ENCODE measurements at places on chromosomes 6 and 20.
A peak's percentile ranks its signal among the peaks of the same experiment; 100 is the strongest.

GRCh38 chr6:82691997-82692396, 328.4 kb downstream of the TPBG start:
- no peak for DNase-seq

DNA sequence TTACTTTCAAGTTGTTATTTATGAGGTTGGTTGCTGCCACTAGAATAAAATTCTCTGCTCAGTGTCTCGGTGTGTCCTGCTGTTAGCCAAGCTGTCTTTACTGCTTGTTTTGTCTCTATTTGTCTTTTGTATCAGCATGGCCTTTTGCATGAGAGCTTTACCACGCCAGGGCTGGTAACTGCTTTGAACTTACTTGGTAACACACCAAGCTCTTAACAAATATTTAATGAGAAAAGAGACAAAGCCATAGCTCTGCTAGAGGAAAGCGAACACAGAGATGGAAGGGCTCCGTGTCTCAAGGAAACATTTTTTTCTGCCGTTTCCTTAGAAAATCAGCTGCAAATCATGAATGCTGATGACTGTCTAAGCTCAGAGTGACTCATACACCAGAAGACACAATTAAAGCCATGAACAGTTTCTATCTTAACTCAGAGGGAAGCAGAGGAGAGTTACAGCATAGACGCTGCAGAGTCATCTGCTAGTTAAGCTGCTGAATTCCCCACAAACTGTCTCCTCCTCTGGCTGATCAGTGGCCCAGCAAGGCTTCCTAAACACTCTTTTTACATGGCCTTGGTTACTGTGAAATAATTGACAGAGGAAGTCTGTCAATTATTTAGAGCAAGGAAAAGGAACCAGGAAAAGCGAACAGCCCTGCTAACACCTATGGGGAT, 44.8 kb downstream of the AGPAT4 start:
- no peak for DNase-seq

GRCh38 chr6:125918681-125919566, 37.6 kb upstream of the HINT3 start:
- DNase-seq = peak; percentile 20

GRCh38 chr6:126086560-126086959, 100.2 kb downstream of the TRMT11 start:
- no peak for DNase-seq

DNA sequence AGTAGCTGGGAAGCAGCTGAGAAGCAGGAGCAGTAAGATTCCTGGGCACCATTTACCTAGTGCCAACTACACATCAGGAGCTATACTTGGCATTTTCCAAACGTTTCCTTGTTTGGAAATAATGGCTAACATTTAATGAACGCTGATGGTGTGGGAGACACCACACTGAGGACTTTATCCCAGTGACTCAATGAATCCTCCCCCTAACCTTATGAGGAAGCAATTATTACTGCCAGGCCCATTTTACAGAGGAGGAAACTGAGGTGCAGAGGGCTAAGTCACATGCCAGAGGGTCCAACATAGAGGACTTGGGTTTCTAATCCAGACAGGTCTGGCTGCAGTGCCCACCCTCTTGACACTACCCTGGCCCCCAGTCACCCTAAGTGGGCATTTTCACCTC, 6.1 kb downstream of the PTGIS start:
- no peak for DNase-seq

GRCh38 chr6:160531826-160532225, 132.2 kb downstream of the LPA start:
- no peak for DNase-seq

DNA sequence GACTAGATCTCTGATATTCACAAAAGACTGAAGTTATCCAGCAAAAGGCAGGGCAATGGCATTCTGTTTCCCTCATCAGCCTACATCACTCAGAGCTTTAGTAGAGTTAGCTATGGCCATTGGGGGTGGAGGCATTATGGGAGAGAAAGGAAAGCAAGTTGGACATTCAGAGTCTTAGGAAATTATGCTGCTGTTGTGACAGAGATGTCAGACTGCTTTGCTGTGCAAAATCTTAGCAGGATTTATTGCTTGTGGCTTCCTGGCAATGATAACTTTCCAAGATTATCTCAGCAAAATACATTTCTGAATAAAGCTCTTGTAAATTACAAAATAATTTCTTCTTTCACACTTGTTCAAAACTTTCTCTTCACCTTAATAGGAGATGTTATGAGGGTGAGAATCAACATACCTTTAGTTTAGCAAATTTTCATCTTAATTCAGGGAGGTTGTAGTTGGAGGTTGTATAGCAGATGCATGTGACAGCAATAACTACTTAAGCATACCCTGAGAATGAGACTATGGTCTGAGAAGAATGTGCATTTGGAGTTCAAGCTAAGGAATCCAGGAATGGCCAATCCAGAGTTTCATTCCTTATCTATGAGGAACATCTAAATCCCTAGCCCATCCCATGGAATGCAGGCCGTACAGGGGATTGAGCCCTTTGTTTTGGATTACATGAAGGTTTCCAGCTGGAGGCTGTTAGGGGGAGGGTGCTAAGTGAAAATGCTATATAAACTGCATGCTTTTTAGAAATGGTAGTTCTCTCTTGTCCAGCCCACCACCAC, 179.8 kb downstream of the HAO1 start:
- DNase-seq = no peak

DNA sequence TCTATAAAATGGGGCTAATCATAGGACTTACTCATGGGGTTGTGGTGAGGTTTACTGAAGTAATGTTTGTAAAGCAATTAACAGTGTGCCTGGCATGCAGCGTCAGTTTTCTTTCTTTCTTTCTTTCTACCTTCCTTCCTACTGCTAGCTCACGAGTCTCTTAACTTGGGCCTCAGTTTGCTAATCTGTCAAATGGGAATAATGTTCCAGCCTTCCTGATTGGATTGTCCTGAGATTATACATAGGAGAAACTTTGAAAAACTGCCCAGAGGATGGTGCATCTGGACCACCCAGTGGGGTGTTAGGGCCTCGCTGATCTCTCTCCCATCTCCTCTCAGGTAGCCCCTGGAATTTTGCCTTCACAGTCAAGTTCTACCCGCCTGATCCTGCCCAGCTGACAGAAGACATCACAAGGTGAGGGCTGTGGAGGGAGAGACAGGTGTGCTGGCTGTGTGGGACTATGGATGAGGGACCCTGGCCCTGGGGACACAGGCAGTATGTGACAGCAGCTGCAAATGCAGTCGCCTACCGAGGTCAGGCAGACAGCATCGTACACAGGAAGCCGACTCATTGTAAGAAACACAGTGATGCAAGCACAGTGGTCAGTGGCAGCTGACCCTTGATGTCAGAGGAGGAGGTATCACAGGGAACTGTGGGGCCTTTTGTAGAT, 27.5 kb downstream of the EPB41L1 start:
- DNase-seq = no peak

DNA sequence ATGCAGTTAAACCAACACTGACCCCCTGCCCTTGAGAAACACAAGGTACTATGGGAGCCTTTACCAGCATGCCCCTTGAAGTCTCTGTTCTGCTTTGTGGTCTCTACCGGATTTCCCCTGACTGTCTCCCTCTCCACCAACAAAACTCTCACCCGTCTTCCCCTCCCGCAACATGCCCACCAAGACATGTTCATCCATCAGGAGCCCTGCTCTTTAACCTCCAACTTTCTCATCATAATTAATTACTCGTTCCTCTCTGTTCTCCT, 1.1 kb downstream of the ZNF165 start:
- DNase-seq = no peak

DNA sequence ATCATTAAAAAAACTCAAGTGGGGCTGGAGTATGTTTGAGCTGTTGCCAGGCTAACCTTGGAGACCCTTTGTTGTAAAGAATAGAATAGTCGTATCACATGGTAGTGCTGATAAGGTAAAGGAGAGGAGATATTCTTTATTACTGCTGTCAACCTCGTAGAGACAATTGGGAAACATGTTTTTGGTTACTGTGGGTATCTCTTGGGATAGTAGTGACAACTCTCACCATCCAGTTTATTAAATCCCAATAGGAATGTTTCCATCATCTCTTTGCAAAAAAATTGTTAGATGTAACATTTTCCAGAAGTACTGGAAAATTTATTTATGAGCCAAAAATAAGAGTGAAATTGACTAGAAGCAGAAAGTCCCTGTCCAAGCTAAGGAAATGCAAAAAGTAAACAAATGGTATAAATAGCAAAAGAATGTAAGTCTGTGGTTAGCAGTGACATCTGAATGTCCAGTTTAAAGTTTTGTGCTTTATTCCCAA, 829.3 kb upstream of the CITED2 start:
- DNase-seq = no peak

- DNase-seq = no peak
Measured at GRCh38 chr6:141335477-141336273, 797.0 kb upstream of the GJE1 start.

GRCh38 chr6:148251891-148252290, 90.7 kb upstream of the SASH1 start:
- no peak for DNase-seq

DNA sequence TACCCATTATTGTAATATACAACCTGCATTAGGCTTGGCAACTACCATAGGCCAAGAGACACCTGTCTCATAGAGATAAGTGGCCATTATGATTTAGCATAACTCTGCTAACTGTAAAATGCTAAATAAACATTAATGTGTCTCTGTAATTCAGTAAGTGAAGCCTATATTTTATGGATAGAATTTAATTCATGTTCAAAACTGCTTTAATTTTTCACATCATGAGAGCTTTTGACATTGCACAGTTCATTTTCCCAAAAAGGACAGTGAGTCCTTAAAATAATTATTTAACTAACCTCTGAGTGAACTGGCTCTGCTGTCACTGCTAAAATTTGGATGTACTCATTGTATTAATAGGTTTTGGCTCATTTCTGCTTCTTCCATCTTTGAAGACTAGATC, 41.4 kb upstream of the TMX4 start:
- no peak for DNase-seq

GRCh38 chr6:168122011-168122410, 43.0 kb upstream of the FRMD1 start:
- DNase-seq = no peak

GRCh38 chr6:140956571-140957369, 1176.0 kb upstream of the GJE1 start:
- no peak for DNase-seq

DNA sequence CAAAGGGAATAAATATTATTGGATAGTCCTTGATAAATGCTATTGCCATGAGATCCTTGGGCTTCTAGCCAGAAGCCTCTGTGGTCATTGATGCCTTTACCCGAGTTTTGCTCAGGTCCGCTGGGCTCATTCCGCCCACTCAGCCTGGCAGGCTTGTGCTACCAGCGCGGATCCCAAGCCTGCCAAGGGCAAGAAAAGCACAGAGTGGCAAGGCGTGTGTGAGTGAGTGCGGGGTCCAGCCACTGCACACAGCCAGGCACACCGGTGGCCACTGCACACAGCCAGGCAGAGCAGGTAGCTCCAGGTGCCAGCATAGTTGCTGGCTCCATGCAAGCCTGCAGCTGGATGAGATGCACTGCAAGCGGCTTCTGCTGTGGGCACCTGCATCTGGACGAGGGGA, 38.7 kb downstream of the STK38 start:
- DNase-seq = no peak

DNA sequence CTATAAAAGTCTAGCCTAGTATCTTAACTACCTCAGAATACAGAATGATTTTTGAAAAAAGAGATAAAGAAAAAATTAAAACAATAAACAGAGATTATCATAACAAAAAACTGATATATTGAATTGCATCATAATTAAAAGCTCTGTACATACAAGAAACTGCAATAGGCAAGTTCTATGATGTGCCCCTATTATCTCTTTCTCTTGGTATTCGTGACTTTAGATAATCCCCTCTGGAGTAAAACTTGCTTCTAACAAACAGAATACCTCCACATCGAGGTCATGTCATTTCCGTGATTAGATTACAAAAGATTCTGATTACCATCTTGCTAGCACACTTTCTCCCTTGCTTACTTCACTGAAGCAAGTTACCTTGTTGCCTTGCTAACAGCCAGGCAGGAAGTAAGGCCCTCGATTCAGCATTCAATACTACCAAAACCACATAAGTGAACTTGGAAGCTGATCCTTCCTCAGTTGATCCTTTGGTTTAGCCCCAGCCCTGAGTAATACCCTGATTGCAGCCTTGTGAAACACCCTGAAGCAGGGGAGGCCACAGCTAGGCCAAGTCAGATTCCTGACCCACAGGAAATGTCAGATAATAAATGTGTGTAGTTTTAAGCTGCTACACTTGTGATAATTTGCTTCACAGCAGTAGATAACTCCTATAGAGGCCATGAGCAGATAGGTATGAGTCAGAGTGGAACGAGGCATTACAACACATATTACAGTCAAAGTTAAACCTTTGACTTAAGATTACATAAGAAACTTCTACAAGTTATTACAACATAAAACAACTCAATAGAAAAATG, 53.7 kb upstream of the TMX4 start:
- DNase-seq = no peak

- DNase-seq = no peak
Measured at GRCh38 chr6:143885116-143885515, 20.8 kb downstream of the ZC2HC1B start.

DNA sequence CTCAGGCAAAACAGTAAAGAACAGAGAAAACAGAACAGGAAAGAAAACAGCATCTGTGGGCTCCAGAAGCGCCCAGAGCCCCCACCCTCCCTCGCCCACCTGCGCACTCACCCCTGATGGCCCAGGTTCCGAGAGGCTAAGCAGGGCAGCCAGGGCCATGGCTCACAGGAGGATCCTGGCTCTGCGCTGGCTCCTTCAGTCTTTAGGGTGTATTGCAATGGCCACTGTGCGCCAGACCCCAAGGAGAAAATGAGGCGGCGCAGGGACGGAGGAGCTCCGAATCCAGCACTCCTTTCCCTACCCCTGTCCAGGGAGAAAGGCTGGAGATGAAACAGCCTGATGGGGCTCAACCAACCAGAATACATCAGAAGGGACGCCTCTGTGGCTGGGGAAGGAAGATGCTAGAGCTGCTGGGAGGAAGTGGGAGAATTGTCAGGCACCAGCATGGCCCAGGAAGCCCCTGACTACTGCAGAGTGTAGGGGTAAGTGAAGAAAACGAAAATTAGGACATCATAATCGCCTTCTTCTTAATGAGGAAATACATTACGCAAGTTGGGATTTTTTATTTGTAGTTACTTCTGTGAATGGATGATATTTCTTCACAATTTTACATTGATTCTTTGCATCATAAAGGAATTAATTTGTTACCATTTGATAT, 49.0 kb downstream of the COL11A2 start:
- no peak for DNase-seq

GRCh38 chr6:116004841-116005815, 55.6 kb downstream of the FRK start:
- no peak for DNase-seq

- DNase-seq = no peak
Measured at GRCh38 chr20:51452091-51452613, 90.4 kb downstream of the NFATC2 start.

DNA sequence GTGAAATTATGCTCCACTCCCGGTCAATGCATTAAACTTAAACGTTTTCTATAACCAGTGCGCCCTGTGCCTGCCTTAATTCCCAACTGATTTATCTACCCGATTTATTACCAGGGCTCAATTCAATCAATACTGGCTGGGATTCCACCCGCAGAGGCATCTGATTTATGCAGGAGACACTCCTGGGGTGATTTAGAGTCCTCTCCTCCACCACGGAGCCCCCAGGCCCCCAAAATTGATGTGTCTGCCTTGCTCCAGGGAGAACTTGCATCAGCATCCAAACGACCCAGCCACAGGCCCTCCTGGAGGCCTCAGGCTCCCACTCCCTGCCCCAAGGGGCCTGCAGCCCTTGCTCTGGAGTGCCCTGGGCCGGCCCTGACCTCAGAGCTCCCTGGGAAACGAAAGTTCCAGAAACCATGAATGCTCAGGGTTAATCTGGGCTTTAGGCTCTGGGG, 29.5 kb downstream of the ANKRD60 start:
- no peak for DNase-seq

- DNase-seq = no peak
Measured at GRCh38 chr6:15090145-15090579, 155.7 kb upstream of the JARID2 start.

- no peak for DNase-seq
Measured at GRCh38 chr20:41249411-41250281, 67.9 kb downstream of the ZHX3 start.

All from stimulated activated CD4-positive, alpha-beta T cell treated with anti-CD3 and anti-CD28 coated beads, TNF-alpha, amount 100 ng/mL, for 48 hours (primary cell).